ENCODE measurements at places on chromosomes 1 and 21.
A peak's percentile ranks its signal among the peaks of the same experiment; 100 is the strongest.

GRCh38 chr1:91349524-91349923, 55.1 kb downstream of the HFM1 start:
- no peak for DNase-seq

DNA sequence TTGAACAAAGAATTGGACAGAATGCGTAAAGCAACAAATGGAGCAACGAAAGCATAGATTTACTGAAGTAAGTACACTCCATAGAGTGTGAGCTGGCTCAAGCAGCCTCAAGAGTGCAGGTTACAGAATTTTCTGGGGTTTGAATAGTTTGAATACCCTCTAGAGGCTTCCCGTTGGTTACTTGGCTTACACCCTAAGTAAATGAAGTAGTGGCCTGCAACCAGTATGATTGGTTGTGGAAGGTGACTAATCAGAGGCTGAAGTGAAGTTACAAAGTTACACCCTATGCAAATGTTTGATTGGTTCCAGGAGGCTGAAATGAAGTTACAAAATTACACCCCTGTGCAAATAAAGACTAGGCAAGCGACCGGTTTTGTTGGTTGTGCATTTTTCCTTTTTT, 10.9 kb downstream of the TCEANC2 start:
- DNase-seq: no peak

DNA sequence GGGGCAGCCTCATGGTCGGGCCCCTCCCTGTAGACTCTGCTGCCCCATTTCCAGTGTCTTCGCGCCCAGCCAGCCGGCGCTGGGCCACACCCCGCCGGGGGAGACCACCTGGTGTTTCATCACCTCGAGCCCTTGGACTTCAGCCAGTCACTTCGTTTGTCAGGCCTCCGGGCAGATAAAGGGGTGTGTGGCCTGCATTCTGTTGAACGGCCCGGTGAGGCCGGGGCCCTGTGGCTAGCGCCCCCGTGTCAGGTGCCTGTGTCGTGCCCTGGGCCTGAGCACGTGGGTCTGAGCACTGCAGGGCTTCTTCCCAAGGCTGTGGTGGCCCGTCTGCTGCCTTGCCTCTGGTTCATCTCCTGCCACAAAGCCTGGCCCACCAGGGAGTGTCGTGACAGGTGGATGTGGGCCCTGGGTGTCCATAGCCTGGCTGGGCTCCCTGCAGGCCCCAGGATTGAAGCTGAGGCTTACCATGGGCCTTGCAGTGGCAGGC, 65.2 kb upstream of the DIP2A start:
- no peak for DNase-seq

DNA sequence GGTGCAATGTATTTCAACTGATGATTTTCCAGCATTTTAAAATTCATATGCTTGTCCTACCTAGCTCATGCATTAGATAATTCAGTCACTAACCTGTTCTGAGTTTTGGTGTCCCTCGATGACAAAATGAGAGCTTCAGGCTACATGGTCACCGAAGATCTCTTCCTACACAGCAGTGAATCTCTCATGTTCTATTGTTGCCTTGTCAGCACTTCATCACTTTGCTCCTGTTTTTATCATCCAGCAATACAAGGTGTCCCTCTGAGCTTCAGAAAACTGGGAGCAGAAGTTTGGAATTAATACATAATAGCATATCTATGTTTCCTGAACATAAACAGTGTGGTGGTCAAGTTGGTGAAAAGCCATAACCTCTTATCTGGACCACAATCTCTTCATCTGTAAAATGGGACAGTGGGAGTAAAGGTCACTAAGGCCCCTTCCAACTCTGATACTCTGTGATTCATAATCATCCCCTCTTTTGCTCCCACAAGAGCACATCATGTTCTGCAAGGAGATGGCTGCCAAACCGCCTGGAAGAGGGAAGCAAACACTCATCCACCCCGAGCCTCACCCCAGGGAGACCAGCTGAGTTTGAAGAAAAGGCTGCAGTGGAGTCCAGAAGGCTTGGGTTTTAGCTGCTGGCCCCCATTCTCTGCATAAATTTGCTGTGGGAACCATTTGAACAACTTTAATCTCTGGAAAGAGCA, 137.9 kb upstream of the F3 start:
- no peak for DNase-seq

DNA sequence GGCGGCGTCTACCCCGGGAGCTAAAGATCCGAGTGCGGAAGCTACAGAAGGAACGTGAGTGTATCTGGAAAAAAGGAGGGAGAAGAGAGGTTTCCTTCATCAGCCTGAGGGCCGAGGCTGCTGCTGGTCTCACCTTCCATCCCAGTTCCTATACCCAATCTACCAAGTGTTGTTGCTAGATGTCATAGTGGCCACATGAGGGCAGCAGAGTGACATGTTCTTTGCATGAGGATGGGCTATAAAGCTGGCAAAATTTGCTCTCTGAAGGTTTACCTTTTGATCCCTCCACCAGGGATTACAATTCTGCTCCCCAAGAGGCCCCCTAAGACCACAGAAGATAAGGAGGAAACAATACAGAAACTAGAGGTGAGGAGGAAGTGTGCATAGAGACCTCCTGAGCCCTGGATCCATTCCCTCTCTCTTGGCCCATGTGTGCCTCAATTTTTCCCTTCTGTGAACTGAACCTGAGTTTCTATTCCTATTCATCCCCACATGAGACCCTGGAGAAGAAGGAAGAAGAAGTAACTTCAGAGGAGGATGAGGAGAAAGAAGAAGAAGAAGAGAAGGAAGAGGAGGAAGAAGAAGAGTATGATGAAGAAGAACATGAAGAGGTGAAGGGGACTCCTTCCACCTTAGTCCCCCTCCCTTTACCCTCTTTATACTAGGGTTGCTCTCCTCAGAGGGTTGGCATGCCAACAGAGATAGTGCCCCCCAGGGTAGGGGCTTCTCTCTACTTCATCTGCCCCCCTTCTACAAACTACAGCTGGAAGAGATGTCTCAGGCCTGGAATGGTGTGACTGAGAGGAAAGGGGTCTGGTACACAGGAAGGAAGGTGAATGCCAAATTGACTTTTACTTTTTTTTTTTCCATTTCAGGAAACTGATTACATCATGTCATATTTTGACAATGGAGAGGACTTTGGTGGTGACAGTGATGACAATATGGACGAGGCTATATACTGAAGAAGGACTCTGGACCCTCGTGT, 13.3 kb downstream of the POLR3GL start:
- DNase-seq: peak; percentile 52

DNA sequence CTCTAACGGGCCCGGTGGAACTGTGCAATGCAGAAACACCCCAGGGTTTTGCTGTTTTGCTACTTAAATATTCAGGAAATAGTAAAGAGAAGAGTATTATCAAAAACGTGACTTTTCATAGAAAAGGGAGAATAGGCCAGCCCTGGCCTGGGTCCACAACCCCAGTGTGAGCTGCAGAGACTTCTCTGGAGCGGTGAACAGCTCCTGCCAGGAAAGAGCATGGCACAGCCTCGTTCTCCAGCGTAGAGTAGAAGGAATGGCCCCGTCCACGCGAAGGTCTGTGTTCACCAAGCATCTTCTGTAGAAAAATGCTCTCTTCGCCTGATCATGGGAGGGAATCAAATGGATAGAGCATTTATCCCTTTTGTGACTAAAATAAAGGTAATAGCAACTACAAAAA, 51.4 kb downstream of the PDE9A start:
- DNase-seq: no peak

DNA sequence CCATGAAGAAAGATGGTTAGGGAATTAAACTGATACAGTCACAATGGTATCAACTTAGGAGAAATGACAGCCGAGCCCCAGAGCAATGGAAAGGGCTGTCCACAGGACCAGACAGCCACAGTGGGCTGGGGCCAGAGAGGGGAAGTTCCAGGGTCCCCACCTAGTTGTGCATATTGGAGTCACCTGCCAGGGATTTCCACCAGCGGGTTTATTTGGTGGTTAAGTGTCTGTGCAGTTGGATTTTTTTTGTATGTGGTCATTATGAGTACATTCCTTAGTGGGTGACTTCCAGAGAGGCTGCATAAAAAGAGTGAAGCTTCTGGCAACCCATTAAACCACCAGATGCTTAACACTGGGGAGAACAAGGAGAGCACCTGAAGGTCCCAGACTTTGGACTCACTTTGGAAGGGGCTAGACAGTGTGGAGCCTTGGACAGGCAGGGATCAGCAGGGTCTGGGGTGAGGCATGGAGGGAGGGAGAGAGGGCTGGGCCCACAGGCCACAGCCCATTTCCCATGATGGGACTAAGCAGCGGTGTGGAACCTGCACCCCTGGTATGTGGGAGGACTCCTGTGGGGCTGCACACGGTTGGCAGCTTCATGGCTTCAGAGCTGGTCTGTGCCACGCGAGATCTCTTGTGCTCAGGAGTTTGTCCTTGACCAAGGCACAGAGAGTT, 7.8 kb upstream of the PTTG1IP start:
- DNase-seq: no peak

All from SIG-M5 (cell line).